Stimulated activated CD4-positive, alpha-beta T cell treated with anti-CD3 and anti-CD28 coated beads, Interleukin-4, amount 100 ng/mL, for 48 hours (primary cell): ENCODE measurements at places on chromosomes 5 and 9.

DNA sequence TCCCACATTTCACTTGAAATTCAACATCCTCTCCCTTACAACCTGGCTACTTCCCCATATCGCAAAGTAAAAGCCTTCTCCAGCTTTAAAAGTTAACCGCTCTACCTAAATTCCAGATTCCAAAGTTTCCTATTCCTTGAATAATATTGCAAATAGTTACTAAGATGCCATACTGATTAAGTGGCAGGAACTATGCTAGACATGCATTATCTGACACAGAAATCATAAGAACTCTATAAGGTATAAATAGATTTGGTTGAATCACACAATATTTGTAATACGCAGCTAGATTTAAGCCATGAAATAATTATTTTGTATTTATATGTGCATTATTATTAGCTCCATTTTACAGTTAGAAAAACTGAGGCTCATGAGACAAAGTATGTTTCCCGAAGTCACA, 92.8 kb downstream of the NFIB start:
- DNase-seq: no peak

GRCh38 chr9:4287386-4287785, 12.5 kb downstream of the GLIS3 start:
- DNase-seq: no peak

- DNase-seq: no peak
These were observed 298.4 kb upstream of the PRDM9 start for GRCh38 chr5:23208959-23209431.

DNA sequence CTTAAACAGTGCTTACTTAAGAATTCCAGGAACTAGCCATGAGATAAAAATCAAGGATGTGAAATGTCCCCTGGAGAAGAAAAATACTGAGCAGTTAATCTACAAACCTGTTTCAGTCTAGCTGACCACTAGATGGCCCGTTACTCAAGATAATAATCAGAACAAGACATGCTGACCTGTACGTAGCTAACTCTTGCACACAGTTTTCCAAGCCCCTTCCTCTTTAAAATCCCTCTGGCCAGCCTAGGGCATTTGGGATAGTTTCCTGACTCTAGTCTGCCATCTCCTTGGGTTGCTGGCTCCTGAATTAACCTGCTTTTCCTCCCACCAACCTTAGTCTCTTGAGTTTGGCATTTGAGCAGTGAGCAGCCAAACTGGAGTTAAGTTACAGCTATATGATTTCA, 59.2 kb upstream of the TRAF1 start:
- DNase-seq: no peak

DNA sequence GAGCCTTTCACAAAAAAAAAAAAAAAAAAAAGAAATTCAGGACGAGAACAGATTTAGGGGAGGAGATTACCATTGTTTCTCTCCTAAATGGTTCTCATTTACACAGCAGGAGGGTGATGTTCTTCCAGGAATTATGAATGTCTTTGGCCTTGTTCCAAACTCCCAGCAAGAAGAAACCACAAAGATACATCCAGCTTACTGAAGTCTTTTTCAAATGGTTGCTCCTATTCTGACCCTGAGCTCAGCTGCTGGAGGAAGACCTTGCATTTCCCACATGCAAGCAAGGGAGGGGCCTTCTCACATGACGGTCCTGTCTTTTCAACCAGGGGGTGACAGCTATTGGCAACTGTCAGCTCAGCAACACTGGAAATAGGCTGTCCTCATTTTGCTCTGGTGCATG, 203.0 kb upstream of the VLDLR start:
- DNase-seq: no peak

DNA sequence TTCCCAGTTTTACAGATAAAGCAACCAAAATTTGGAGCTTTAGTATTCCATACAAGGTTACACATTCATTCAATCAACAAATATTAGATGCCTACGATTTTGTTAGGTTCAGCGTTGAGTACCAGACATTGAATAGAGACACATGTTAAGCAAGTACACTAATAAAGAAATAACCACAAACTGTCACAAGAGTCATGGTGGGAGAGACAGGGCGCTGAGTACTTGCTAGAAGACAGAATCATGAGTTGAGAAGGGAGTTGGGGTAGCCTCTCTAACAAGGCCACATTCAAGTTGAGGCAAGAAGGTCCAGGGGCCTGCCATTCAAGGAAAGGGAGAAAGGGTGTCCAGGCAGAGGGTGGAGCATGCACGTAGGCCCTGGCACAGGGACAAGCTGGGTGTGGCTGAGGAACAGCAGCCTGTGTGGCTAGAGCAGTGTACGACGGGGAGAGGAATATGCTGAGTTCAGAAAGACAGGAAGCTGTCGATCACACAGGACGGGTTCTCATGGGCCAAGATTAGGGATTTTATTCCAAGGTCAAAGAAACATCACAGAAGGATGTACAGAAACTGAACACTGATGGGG, 17.0 kb downstream of the CDK5RAP2 start:
- no peak for DNase-seq

DNA sequence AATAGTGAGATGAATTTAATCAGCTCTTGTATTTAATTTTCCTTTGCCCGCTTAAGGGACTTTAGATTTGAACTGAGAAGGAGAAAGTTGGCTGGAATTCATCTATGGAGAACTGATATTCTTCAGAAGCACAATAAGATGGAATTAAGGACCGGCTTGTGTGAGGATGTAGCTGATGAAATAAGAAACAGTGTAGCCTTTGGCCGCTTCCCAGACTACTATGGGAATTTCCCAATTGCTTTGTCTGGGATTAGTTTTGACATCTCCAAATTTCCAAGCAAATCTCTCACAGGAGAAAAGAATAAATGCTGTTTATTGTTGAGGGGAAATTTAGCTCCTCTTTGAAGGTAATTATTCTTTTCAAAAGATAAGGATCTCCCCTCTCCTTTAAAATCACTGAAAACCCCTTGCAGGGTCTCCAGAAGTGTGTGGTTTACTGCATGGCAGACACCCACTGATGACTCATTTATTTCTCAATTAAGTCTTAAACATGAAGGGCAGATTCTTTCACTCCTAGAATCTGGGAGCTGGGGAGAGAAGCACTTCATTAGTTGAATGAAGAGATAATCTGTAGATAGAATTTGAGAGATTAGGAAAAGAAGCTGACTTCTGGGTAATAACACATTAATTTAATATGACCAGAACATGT, 606.5 kb upstream of the ADAMTS16 start:
- DNase-seq: no peak

- no peak for DNase-seq
These were observed 16.0 kb downstream of the LYRM7 start for GRCh38 chr5:131186561-131187256.

DNA sequence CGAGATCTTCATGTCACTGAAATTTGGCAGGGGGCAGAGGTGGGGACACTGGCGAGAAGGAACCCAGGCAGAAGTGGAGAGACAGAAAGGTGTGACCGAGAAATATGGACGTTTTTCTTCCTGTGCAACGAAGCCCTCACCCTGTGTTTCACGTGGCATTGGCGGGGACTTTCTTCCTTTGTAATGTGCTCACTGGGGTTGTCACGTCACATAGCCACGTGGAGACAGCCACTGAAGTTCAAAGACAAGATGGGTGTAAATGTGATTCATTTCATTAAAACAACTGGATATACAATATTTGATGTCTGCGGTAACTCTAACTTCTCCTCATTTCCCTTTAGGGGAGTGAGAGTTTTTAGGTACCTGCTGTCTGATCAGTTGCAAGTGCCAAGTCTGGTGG, 225.7 kb downstream of the FSTL4 start:
- no peak for DNase-seq

GRCh38 chr5:78041805-78042204, 252.7 kb downstream of the AP3B1 start:
- no peak for DNase-seq

DNA sequence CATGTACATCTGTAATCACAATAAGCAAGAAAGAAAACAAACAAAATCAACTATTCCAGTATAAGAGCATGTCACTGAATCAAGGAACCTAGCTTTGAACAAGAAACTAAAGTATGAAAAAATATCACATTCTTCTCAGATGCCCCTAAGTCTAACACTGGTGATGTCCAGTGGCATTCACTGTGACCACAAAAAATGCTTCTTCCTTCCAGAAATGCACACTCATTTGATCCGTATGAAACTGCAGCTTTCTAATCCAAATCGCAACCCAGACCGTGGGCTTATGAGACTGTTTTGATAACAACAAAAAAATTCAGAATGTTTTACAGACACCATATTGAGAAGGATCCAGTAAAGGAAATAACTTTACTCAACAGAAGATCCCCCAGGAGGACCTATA, 320.1 kb upstream of the TARS1 start:
- DNase-seq: no peak

DNA sequence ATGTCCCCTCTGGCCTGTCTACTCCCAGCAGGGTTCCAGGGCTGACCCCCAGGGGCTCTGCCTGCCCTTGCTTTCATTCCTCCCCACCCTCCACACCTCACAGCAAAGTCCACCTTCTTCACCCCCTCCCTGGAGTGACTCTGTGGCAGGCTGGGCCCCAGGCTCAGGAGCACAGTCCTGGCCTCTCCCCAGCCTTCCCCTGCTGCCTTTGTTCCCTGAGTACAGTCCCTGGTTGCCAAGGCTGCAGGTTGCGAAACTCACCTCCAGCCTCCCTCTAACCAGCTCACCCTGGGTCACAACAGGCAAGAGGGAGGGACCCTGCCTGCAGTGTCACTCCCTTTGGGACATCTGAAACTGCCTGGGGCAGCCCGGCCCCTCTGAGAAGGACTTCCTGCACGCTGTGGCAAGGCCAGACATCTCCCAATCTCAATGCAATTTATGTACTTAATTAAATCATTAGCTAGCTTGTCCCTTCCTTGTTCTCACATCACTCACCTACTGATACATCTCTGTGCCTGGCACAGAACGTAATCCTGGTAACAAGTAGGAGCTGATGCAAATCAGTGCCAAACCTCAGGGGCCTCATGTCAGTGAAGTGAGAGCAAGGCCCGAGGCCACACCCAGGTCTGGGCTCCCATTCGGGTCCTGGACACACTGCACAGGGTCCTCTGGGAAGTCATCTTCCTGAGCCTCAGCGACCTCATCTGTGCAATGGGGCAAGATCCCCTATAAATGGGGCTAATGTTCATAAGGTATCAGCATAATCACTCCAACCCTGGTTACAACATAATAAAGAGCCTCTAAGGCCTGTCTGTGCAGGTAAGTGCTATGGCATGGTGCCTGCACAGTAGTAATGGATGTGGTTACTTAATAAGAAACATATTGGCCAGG, 27.3 kb upstream of the TRIM14 start:
- DNase-seq: no peak

GRCh38 chr9:134474055-134474370, 147.8 kb downstream of the RXRA start:
- no peak for DNase-seq

DNA sequence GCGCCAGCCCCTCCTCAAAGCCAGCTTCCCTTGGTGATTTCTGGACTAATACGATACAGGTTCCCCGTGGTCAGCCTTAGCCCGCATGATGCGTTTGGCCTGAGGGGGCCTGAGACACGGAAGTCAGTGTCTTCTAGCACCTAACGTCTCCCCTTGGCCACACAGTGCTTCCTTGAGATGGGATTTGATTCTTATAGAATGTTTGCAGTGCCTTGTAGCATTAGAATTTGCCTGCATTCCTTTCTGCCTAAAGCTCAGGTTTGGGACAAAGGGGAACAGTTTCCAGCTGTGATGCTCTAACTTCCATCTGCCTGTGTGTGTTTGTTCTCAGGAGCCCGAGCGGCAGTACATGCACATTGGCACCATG, 34.4 kb downstream of the CFAP90 start:
- DNase-seq: no peak

GRCh38 chr9:128244837-128245231, 31.0 kb downstream of the GOLGA2 start:
- no peak for DNase-seq
